ENCODE measurements at places on chromosomes 7 and 10. TPM values are rescaled to one million over a fixed set of nuclear protein-coding genes. Genes with fewer than 3 reads are reported as not detected.

The SLC26A4 gene
- 0.05 TPM for total RNA-seq

The PDZD7 gene
- 0.21 TPM for total RNA-seq

The ADIRF gene
- total RNA-seq = 27.4 TPM

The SH2B2 gene
- total RNA-seq = 2.7 TPM

The STAG3 gene
- 0.86 TPM for total RNA-seq

DNA sequence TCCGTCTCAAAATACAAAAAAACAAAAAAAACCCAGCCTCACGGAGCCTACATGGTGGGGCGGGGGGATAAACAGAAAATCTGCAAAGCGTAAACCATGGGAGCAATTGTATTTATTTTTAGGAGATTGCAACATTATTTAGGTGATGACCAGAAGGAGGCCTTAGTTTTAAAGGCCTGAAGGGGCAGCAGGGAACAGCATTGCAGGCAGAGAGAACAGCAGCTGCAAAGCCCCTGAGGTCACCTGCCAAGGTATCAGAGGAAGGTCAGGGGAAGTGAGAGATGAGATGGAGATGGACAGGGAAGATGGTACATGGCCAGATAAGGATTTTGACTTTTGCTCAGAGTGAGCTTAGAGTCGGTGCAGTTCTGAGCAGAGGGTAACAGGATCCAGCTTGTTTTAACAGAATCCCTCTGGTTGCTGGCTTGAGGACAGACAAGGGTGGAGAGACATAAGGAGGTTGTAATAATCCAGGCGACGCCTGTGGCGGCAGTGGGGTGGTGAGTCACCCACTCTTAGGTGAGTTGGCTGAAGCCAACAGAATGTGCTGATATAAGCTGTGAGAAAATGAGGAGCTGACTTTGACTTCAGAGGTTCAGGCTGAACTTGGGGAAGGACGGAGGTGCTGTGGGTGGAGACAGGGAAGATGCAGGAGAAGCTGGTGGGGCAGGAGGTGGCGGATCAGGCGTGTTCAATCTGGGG lies 82.3 kb upstream of the GTF2I start:
- no peak overlapping the region for H3K27ac ChIP-seq
- H3K27me3 ChIP-seq = no peaks in the 10 kb centered on the region
- no peak overlapping the region for H3K4me3 ChIP-seq
- DNase-seq = no peak
- no peaks in the 10 kb centered on the region for H3K36me3 ChIP-seq
- peaks cover 16% of the 10 kb centered on the region for H3K4me1 ChIP-seq

- no peaks in the 10 kb centered on the region for H3K27me3 ChIP-seq
- no peaks in the 10 kb centered on the region for H3K4me1 ChIP-seq
- no peak for DNase-seq
- no peak overlapping the region for H3K4me3 ChIP-seq
- H3K27ac ChIP-seq = no peak overlapping the region
- H3K36me3 ChIP-seq = no peaks in the 10 kb centered on the region
Observed at GRCh38 chr10:84258034-84258695, 13.3 kb downstream of the RGR start.

- peak; percentile 47 for DNase-seq
- H3K36me3 ChIP-seq = no peaks in the 10 kb centered on the region
- H3K27ac ChIP-seq = no peak overlapping the region
- no peaks in the 10 kb centered on the region for H3K4me1 ChIP-seq
- no peaks in the 10 kb centered on the region for H3K27me3 ChIP-seq
- no peak overlapping the region for H3K4me3 ChIP-seq
Observed at GRCh38 chr10:128035557-128035973, 90.7 kb downstream of the MKI67 start.

DNA sequence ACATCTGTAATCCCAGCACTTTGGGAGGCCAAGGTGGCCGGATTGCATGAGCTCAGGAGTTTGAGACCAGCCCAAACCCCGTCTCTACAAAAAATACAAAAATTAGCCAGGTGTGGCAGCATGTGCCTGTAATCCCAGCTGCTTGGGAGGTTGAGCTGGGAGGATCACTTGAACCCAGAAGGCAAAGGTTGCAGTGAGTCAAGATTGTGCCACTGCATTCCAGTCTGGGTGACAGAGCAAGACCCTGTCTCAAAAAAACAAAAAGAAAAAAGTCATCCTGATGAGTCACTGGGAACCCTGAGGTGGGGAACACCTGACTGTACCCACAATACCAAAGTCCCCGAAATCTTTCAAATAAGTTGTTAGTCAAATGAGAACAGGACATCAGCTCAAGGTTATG lies 80.0 kb downstream of the NEBL start:
- H3K4me3 ChIP-seq = no peak overlapping the region
- no peaks in the 10 kb centered on the region for H3K27me3 ChIP-seq
- no peak overlapping the region for H3K27ac ChIP-seq
- H3K4me1 ChIP-seq = no peaks in the 10 kb centered on the region
- DNase-seq = no peak

- H3K27ac ChIP-seq = no peak overlapping the region
- no peak overlapping the region for H3K4me3 ChIP-seq
- H3K27me3 ChIP-seq = no peaks in the 10 kb centered on the region
- H3K36me3 ChIP-seq = no peaks in the 10 kb centered on the region
- no peak for DNase-seq
Observed at GRCh38 chr10:11886138-11886474, 63.0 kb downstream of the PROSER2 start.

DNA sequence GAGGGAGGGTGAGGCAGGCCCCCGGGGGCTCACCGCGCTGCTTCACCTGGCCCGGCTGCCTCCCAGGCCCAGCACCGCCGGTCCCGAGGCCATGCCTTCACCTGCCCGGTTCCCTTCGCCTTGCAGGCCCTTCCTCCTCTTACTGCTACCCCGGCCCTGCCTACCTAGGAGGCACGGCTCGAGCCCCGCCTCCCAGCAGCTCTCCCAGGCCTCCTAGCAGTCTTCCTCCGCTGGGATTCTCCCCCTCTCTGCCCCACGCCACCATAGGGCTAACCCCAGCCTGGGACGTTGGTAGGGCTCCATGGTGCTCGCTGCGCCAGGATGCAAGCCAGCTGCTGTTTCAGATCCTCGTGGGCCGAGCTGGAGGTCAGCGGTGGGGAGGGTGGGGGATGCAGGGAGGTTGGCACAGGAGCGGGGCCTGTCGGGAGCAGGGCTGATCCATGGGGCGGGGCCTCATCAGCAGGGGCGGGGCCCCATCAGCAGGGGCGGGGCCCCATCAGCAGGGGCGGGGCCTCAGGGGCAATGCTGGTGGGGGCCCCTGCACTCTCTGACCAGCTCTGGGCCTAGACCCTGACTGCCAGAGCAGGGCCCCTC lies 63.3 kb downstream of the RASGEF1A start:
- no peak overlapping the region for H3K27ac ChIP-seq
- H3K4me1 ChIP-seq = no peaks in the 10 kb centered on the region
- H3K27me3 ChIP-seq = no peaks in the 10 kb centered on the region
- DNase-seq = peak; percentile 51
- no peaks in the 10 kb centered on the region for H3K36me3 ChIP-seq

DNA sequence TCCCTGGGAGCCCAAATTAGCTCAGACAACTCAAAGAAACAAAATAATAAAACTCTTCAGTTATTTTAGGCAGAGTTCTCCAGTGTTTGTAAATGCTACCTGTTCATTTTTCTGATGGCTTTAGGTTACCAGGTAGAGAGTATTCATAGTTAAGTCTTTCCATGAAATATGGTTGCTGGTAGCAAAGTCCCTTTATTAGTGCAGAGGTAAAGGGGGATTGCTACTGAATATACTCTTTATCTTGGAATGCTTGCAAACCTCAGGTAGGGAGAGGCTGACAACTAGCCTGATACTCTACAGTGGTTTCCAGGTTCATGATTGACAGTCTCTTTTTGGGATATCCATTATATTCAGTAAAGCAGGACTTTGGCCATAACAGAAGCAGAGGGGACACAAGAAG lies 6.5 kb downstream of the TAX1BP1 start:
- peaks cover 30% of the 10 kb centered on the region for H3K36me3 ChIP-seq
- no peak overlapping the region for H3K4me3 ChIP-seq
- no peaks in the 10 kb centered on the region for H3K27me3 ChIP-seq
- no peak for DNase-seq
- H3K4me1 ChIP-seq = peaks cover 38% of the 10 kb centered on the region

Measured in right lobe of liver (tissue), 6 donors.